Anterior cingulate cortex (tissue), 58 donors: ENCODE measurements at places on chromosomes 4 and X.

GRCh38 chrX:69066966-69067525 is 98.2 kb downstream of the PJA1 start:
- DNase-seq: no peak

- no peak for DNase-seq
These were observed 55.0 kb upstream of the NKX1-1 start for GRCh38 chr4:1460967-1461868.

DNA sequence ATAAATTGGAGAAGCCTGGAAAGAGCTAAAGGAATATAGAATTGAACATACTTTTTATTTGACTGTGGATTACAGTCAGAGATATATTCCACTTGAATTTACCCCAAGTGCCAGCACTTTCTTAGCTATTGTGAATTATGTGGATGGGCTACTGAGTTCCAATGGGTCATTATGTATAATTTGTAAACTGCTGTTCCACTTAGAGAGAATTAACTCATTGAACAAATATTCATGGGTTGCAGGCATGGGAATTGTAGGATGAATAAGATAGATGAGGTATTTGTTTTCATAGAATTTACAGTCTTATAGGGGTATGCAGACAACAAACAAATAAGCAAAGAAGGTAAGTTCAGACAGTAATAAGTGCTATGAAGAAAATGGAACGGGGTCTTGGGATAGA is 195.7 kb downstream of the SHROOM3 start:
- DNase-seq: no peak

DNA sequence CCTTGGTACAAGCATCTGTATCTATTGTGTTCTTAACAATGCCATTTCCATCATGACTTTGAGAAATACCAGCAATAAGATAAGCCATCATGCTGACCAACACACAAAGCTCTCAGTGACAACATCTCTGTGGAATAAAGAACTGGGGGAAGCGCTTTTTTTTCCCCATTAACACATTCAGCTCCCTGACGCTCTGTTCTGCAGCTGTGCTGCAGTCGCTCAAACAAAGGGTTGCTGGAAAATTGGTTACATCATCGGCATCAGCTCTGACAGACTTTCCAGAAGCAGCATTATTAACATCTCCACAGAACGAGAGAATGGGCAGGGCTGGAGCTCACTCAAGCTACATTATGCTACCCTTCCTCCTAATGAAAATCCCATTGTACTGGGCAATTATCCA is 39.9 kb downstream of the DCX start:
- no peak for DNase-seq

GRCh38 chrX:65576160-65576559 is 41.6 kb upstream of the LAS1L start:
- DNase-seq: no peak

- DNase-seq: no peak
These were observed 152.3 kb upstream of the ANXA10 start for GRCh38 chr4:167939863-167940616.
